ENCODE measurements at places on chromosomes 16 and 17.

DNA sequence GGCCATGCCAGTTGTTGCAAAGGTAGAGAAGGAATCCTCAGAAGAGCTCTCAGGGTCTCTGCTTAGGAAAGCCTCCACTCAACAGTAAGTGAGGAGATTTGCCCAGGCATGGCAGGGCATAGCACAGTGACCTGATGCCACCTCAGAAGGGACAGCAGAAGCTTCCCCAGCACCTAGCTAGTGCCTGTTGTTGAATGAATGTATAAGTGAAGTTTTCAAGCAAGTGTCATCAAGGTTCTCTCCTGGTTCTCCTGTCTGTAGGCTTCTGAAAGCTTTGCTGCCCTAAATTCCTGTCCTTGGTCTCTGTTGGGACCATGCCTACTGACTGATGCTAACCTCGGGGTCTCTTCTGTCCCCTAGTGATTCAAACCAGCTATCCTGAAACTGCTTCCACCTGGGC lies 114.9 kb upstream of the TBX2 start:
- no peak for DNase-seq

DNA sequence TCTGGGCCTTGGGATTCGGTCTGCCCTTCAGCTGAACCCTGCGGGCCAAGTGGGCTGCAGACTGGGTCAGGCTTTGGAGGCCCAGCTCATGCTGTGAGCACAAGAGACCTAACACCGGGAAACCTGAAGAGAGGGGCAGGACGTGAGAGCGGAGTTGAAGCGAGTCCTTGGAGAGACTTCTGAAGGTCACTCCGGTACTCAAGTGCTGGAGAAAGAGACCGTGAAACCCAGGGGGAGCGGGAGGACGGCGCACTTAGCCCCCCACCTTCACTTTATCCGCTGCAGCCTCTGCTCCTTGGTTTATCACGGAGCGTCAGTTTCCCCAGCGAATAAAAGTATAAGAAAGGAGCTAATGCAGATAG lies 361 bp downstream of the UQCRC2 start:
- no peak for DNase-seq

DNA sequence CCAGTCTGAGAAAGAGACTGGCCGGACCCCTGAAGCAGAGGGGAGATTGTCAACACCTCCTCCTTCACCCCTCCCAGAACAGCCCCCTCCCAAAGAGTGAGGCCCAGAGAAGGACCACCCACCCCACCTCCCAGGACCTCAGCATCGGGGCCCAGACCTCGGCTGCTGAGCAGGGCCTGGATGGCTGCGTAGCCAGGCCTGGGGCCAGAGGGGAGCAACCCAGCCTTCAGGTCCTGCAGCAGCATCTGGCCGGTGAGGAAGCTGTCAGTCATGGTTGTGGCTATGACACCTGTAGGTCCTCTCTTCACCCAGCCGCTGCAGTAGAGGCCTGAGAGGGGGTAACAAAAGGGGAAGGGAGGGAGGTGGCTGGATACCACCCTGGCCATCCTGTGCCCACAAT lies 3.2 kb upstream of the GRIN2C start:
- DNase-seq = no peak

GRCh38 chr16:14028202-14028601 lies 42.9 kb upstream of the MRTFB start:
- DNase-seq = no peak

DNA sequence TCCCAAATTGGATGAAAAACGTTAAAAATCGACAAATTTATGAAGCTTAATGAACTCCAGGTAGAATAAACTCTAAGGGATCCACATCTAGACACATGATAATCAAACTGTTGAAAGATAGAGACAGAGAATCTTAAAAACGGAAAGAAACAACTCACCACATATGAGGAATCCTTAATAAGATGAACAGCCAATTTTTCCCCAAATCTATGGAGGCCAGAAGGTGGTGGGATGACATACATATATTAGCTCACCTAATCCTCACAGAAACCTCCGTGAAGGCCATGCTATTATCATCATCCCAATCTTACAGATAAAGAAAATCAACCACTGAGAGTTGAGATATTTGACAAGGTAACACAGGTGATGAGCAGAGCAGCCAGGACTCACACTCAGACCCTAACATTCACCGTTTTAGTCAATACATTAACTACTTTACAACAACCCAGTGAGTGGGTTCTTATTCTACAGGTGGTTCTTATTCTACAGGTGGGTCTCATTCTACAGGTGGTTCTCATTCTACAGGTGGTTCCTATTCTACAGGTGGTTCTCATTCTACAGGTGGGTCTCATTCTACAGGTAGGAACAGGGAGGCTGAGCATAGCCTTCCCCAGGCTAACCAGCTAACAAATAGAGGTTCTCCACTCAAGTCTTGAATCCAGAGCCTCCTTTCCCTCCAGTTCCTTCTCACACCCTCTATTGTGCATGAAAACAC lies 4.8 kb downstream of the CACNG1 start:
- no peak for DNase-seq

DNA sequence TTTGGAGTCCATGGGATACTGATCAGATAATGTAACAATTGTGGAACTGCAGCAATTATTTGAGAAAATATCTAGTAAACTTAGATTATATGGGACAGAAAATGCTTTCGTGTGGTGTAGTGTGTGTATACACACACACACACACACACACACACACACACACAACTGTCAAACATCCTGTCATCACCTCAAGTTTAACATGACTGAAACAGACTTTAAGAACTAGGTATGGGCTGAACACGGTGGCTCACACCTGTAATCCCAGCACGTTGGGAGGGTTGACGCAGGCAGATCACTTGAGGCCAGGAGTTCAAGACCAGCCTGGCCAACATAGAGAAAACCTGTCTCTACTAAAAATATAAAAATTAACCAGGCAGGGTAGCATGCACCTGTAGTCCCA lies 544 bp upstream of the EVI2A start:
- no peak for DNase-seq

GRCh38 chr17:37284191-37284590 lies 91.6 kb upstream of the C17orf78 start:
- DNase-seq = no peak

GRCh38 chr16:21638573-21638975 lies 13.8 kb downstream of the IGSF6 start:
- no peak for DNase-seq

- no peak for DNase-seq
Observed at GRCh38 chr17:80214012-80214877, 5.9 kb downstream of the SGSH start.

All from activated T-helper 1 cell treated with Interleukin-2 at 50 U/mL for 16 hours (primary cell).